Stimulated activated CD8-positive, alpha-beta memory T cell treated with anti-CD3 and anti-CD28 coated beads, Interleukin-4, amount 100 ng/mL, for 1 hour (primary cell): ENCODE measurements at places on chromosomes 7 and 10.

DNA sequence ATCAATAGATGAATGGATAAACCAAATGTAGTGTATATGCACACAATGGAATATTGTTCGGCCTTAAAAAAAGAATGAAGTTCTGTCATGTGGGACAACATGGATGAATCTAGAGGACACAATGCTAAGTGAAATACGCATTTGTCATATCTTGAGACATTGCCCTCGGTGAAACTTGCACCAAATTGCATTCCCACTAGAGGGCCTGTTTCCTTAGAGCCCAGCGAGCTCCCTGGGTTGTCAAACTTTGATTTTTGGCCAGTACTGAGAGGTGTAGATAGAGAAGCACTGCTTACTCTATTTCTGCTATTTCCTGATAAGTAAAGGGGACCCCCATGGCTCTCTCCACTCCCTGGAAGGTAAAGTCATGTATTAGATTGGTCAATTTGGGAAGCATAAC lies 157.1 kb downstream of the GPAM start:
- no peak for DNase-seq

GRCh38 chr10:16776896-16777295 lies 40.3 kb downstream of the RSU1 start:
- DNase-seq: no peak

DNA sequence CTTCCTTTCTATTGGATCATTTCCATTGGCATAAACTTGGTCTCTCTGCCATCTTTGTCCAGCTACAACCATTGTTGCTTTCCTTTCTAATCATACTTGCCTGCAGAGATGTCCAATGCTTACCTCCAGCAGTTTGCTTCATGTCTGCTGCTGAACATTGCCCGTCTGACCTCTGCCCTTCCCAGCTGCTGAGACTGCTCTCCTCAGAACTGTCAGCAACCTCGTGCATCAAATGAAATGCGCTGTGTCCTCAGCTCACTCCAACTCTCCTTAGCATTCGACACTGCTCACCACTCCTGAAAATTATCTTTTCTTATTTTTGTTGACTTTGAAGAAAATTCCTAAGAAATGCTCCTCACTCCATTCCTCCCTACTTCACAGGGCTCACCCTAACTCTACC lies 5.0 kb downstream of the FAM170B start:
- DNase-seq: no peak

GRCh38 chr7:2758673-2759616 lies 70.9 kb downstream of the AMZ1 start:
- no peak for DNase-seq

- DNase-seq: no peak
These were observed 701.4 kb downstream of the SUGCT start for GRCh38 chr7:40836218-40836617.

GRCh38 chr10:50346942-50347341 lies 95.6 kb upstream of the ASAH2 start:
- no peak for DNase-seq

GRCh38 chr10:36556468-36556867 lies 568.9 kb upstream of the ANKRD30A start:
- DNase-seq: no peak

DNA sequence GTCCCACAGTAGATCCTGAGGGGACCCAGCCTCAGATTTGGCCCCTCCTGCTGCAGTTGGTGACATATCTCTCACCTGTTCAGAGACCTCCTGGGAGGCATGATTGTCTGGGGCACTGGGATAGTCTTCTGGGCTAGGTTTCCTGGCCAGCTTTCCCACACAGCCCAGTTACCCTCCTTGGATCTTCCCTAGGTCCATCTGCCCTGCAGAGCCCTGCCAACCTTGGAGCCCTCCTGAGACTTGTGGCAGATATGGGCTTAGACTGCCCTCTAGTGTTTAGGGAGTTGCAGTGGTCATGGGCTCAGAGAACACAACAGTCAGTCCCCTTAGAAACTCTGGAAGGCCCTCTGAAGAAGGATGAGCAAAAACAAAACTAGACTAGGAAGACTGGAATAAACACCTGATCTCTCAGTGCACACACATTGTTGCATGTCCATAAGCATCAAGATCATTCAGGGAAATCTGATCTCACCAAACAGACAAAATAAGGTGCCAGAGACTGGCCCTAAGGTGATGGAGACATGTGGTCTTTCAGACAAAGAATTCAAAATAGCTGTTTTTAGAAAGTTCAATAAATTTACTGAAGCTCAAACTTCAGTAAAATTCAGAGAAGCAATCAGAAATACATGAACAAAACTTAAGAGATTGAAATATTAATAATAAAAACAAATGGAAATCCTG lies 324.6 kb downstream of the ATRNL1 start:
- DNase-seq: no peak

DNA sequence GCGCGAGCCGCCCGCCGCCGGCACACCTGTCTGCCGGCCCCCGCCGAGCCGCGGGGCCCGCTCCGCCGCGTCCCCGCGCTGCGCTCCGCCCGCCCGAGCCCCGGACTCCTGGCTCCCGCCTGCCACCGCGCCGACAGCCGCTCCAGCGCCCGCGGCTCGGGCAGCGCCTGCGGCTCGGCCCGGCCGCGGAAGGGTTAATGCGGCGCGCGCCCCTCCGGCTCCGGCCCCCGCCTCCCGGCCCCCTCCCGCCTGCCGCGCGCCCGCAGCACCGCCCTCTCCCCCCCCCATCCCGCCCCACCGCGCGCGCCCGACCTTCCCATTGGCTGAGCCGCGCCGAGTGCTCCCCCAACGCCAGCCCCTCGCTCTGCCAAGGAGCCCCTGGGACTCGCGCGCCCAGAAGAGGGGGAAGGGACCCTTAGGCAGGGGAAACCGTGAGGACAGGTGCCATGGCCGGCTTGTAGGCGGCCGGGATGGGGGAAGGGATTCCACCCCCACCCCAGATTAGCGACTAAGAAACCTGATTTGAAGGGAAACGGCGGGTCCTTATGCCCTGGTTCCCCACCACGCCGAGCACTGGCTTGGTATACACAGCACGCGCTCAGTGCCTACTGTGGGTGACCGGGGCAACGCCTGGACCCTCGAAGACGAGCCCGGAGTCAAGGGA lies at the start of gene KCNH2:
Gene KCNH2 (minus strand): TSS at position 196 of the 664 bp plus-strand sequence. CDS start 408 bp downstream, outside the sequence.
- DNase-seq: no peak

- no peak for DNase-seq
These were observed 52.1 kb downstream of the HDAC9 start for GRCh38 chr7:18547509-18548187.

DNA sequence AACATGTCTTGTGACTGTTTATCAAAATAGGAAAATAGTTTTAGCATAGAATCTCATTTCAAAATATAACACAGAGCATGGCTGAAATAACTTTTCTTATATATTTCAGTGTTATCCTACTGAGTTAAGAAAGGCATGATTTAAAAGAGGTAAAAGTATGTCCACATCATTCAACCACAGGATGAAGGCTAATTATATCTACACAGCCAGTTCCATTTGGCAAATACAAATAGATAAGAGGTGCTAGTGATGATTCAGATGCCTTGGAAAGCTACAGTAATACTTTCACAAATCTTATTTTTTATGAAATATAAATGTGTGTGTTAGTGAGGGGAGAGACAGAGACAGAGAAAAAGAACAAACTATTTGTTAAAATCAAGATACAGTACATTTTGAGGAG lies 42.9 kb upstream of the PCDH15 start:
- no peak for DNase-seq

- no peak for DNase-seq
These were observed 26.3 kb downstream of the ANKRD61 start for GRCh38 chr7:6057316-6058129.

GRCh38 chr10:74949843-74950765 lies 123.7 kb downstream of the KAT6B start:
- no peak for DNase-seq

- no peak for DNase-seq
These were observed 7.5 kb upstream of the SH2D4B start for GRCh38 chr10:80530251-80530650.

DNA sequence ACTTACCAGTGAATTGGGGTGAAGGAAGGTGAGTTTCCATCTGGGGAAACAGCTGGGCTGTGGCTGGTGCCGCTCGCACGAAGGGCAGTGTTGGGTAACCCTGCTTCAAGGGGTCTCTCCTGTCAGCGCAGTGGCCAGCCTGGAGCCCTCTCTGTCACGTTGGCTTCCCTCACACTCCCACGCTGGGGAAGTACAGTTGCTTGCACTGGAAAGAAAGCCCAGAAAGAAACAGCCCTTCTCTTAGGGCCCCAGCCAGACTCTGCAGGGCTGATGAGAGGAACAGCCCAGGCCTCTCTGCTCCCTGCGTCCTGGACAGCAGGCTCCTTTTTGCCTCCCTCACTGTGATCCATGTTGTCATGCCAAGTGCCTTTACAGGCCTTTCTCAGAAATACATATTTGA lies 40.3 kb upstream of the TRIM8 start:
- no peak for DNase-seq

GRCh38 chr7:30980751-30981150 lies 17.0 kb downstream of the GHRHR start:
- DNase-seq: no peak

DNA sequence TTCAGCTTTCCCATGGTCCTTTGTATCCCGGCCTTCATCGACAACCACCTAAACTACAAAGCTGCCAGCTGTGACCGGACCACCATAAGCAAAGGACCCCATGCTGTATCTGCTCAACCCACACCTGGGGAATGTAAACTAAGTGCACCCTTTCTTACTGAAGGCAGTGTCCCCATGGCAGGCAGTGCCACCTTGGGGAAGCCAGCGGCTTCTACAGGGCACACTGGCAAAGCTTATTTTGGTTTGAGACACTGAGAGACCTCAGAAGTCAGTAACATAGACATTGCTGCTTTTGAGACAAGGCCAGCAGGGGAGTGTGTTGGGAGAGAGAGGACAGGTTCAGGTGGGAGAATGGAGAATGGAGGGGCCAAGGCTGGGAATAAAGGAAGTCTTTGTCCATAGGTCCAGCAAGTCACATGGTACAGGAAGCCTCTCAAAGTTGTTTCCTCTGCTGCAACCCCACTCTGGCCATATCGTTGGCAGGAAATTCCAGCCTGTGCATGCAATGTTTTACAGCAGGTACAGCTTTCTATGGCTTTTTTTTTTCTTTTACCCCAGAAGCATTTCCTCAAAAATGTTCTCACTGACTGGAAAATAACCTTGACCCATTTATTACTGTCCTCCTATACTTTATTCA lies 85.9 kb upstream of the NPVF start:
- DNase-seq: no peak

DNA sequence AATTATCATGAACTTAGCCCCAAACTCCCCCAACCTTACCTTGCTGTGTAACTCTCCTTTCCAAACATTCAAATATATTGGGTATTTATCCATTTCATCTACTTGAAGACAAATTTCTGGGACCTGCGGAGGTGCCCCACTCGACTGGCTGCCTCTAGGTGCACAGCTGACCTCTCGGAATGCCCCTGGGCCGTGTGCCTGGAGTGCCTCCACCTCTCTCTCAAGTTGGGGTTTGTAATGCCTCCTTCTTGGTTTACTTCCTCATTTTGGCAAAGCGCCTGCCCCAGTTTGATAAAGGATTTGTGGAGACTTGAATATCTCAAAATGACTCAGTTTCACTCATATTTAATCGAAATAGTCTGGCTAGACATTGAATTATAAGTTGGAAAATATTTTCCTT lies 16.6 kb downstream of the ZNF777 start:
- DNase-seq: no peak

- no peak for DNase-seq
These were observed 99.0 kb upstream of the GATA3 start for GRCh38 chr10:7955446-7955845.

DNA sequence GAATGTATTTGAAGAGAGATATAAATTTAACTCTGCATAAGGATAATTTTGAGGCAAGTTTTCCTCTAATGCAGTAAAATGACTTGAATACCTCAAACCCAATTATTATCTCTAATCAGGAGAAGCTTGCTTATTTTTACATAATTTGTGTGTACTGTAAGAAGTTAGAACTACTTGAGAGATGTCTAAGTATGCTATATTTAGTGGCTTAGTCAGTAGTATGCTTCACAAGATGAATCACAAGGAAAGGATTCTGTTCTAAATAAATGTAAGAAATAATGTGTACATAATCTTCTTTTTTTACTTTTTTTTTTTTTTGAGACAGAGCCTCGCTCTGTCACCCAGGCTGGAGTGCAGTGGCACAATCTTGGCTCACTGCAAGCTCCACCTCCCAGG lies 13.7 kb downstream of the PHTF2 start:
- no peak for DNase-seq

DNA sequence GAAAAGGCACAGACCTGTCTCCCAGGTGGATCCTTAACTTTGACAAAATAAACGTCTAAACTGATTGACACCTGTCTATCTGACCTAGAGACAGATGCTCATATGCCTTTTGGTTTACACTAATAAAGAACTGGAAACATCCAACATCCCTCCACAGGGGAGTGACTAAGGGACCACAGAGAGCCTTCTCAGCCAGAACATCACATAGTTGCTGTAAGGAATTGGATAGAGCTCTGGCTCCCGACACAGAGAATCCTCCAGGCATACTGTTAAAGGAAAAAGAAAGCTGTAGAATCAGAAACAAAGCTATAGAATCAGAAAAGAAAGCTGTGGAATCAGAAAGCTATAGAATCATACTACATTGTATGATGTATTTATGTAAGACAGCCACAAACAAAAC lies 258.8 kb downstream of the STK31 start:
- no peak for DNase-seq

- DNase-seq: no peak
These were observed 349.8 kb downstream of the SDK1 start for GRCh38 chr7:3650844-3651243.

DNA sequence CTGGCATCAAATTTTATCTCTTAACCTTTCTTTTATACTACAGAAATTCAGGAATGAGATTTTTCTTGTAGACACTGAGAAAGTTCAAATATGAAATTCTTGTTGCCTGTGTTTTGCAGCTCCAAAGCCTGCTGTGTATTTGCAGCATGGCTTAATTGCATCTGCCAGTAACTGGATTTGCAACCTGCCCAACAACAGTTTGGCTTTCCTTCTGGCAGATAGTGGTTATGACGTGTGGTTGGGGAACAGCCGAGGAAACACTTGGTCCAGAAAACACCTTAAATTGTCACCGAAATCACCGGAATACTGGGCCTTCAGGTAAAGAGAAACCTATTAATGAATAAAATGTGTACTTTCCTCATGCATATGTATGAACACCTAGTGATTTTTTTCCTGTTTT lies 24.8 kb downstream of the LIPK start:
- DNase-seq: no peak

- no peak for DNase-seq
These were observed 54.1 kb upstream of the NPTX2 start for GRCh38 chr7:98562871-98563495.
